Stimulated activated CD4-positive, alpha-beta T cell treated with anti-CD3 and anti-CD28 coated beads, Interleukin-2, amount 100 ng/mL, for 48 hours (primary cell): ENCODE measurements at places on chromosomes 16 and 17.

DNA sequence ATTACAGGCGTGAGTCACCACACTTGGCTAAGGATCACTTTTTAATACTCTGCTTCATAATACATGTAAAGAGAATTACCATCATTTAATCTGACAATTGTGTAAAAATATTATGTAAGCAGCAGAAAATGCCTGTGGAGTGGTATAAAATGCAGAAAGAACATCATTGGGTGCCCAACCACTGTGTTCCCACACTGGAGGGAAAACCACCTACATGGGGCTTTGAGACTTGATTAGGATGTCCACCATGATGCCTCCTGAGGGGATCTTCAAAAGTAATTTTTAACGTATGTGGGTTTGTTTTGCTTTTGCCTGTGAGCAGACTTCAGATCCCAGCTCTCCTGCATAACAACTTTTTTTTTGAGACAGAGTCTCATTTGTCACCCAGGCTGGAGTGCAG is 18.8 kb downstream of the CFAP97D1 start:
- no peak for DNase-seq

- DNase-seq: no peak
Observed at GRCh38 chr17:4444782-4445473, 11.2 kb downstream of the SPNS3 start.

- DNase-seq: no peak
Observed at GRCh38 chr16:30523768-30524574, 2.4 kb downstream of the ZNF768 start.

DNA sequence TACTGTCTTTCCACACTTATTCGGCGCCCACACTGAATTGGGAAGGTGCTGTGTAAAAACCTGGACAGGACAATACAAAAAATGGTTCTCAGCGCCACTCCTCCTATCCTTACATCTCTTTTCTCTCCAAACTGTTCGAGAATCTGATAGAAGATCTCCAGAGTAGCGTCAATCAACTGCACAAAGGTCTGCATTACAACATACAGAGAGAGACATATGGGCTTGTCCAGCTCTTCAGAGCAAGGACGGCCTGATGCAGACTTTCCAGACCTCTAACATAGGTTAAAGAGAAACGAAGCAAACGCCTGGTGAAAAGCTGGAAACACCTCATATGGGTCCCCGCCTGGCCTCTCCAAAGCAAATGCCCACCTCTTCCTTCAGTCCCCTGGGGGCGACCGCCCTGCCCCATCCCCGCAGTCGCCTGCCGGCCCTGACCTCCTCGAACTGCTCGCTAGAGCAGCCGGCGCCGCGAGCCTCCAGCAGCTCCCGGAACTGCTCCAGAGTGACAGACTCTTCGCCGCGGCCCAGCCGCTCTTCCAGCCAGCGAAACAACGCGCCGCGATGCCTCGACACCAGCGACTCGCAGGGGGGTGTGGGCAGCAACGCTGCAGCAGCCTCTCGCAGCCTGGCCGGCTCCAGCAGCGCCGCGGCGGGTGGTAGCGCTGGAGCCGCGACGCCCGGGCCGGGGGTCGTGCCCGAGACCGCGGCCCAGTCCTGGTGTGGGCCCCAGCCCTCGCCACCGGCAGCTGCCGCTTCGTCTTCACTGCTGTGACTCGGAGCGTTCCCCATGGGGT is 526 bp downstream of the ZZEF1 start:
- DNase-seq: no peak

DNA sequence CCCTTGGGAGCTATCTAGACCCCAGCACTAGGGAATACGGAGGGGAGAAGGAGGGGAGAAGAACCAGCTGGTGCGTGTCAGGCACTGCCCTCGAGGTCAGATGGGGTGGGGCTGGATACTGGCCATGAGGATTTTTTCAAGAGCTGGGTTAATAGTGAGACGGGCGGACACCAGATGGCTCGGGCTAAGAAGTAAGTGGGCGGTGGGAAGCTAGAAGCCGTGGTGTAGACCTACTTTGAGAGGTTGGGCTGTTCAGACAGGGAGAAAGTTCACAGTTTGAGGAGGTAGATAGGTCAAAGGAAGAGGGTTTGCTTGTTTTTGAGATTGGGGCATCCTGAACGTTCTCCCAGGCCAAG is 303.8 kb downstream of the SEC14L1 start:
- DNase-seq: no peak

DNA sequence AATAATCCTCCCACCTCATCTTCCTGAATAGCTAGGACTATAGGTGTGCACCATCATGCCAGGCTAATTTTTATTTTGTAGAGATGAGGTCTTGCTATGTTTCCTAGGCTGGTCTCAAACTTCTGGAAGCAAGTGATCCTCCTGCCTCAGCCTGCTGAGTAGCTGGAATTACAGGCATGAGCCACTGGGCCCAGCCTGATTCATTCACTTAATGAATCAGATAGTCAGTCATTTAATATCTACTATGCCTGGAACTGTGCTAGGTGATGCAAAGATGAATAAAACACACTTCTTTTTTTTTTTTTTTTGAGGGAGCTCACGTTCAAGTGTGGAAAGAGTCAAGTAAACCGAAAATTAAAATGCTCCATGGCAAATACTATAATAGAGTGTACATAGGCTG is 39.4 kb downstream of the EFCAB13 start:
- no peak for DNase-seq

GRCh38 chr17:75503976-75504346 is 11.4 kb downstream of the CASKIN2 start:
- DNase-seq: no peak

GRCh38 chr17:73777131-73777449 is 132.8 kb upstream of the SDK2 start:
- no peak for DNase-seq

- no peak for DNase-seq
Observed at GRCh38 chr17:3977387-3977786, 13.2 kb upstream of the ATP2A3 start.

- no peak for DNase-seq
Observed at GRCh38 chr17:194828-195602, 13.6 kb upstream of the DOC2B start.

DNA sequence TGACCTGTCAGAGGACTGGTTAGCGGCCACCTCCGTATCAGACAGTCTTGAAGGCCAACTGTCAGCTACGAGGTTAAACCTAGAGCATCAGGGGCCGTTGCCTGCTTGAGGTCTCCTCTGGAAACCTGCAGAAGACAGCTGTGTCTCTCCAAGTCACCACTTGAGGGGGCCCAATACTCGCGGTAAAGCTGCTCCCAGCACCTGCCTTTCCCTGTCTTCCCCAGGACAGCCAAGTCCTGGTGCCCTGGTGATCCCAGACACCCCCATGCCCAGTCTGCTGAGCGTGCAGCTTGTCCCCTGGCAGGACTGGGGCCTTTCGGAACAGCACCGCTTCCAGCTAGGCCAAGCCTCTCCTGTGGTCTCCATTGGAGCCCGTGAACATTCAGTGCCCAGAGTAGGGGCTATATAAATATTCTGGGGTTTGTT is 80.1 kb downstream of the DNAH17 start:
- DNase-seq: peak; percentile 45

- no peak for DNase-seq
Observed at GRCh38 chr17:70121126-70121525, 46.1 kb downstream of the KCNJ16 start.

DNA sequence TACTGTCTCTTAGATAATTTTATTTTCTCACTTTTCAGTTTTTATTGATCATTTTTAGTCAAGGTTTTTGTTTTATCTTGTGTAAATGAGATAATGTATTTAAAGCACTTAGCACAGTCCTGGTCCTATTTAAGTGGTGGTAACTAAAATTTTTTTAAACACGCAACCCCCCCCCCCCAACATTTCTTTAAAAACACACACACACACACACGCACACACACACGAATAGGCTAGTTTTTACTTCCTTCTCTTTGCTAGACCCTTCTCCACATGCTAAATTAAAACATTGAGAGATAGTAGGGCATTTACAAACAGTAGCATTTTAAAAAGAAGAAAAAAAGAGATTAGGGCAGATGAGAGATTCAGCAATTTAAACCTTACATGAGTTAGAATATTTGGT is 5.0 kb downstream of the NFATC3 start:
- no peak for DNase-seq

DNA sequence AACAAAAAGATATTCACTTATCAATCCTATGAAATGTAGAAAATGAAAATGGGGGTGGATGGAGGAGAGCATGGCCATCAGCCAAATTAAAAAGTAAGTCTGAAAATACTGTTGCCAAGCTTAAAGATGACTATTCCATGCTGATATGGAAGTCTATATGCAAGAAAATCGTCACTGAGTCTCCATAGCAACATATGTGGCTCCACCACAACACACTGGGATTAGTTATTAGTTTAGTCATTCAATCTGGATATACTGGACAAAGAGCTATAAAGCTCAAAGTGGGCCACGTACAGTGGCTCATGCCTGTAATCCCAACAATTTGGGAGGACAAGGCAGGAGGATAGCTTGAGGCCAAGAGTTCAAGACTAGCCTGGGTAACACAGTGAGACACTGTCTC is 24.7 kb upstream of the PSMD7 start:
- DNase-seq: no peak

DNA sequence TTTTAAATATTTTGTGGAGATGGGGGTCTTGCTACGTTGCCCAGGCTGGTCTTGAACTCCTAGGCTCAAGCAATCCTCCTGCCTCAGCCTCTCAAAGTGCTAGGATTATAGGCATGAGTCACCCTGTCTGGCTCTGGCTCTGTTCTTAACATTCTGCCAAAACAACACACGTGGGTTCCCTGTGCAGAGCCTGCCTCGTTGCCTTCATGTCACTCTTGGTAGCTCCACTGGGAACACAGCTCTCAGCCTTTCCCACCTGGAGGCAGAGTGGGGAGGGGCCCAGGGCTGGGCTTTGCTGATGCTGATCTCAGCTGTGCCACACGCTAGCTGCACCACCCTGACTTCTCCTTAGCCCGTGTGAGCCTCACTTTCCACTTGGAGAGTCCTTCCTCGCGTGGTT is 19.3 kb downstream of the CRISPLD2 start:
- DNase-seq: no peak

GRCh38 chr16:10245002-10245401 is 62.8 kb upstream of the GRIN2A start:
- no peak for DNase-seq

GRCh38 chr17:73430165-73430680 is 118.4 kb upstream of the CDC42EP4 start:
- DNase-seq: no peak

- no peak for DNase-seq
Observed at GRCh38 chr16:24986512-24987303, 28.5 kb downstream of the ARHGAP17 start.

GRCh38 chr16:30409125-30410060 is 2.0 kb downstream of the ZNF771 start:
- peak; percentile 96 for DNase-seq

DNA sequence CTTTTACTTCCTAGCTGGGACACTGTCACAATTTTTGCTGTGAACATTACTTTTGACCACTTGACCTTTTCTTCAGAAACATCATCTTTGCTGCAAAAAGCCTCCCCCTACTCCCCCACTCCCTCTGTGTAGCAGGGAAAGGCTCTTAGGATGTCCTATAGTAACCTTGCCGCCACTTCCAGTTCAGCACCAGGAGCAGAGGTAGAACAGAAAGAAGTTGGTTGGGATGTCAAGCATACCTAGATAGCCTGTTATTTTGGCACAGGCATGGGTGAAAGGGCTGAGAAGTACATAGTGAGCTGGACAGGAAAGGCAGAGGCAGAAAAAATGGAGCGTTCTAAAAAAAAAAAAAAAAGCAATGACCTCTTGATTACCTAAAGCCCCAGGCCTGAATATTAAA is 31.3 kb downstream of the SMIM36 start:
- no peak for DNase-seq

- peak; percentile 16 for DNase-seq
Observed at GRCh38 chr16:81004646-81005353, 1.9 kb downstream of the CMC2 start.

DNA sequence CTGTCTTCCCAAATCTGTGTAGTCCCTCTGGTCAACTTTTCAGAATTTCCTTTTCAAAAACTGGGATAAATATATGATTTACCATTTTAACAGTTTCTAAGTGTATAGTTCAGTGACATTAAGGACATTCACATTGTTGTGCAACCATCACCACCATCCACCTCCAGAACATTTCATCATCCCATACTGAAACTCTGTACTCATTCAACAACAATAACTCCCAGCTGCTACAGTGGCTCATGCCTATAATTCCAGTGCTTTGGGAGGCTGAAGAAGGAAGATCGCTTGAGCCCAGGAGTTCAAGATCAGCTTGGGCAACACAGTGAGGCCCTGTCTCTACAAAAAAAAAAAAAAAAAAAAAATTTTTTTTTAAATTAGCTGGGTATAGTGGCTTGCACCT is 131.0 kb downstream of the AATF start:
- DNase-seq: no peak

- no peak for DNase-seq
Observed at GRCh38 chr16:53081032-53081424, 26.2 kb downstream of the CHD9 start.

DNA sequence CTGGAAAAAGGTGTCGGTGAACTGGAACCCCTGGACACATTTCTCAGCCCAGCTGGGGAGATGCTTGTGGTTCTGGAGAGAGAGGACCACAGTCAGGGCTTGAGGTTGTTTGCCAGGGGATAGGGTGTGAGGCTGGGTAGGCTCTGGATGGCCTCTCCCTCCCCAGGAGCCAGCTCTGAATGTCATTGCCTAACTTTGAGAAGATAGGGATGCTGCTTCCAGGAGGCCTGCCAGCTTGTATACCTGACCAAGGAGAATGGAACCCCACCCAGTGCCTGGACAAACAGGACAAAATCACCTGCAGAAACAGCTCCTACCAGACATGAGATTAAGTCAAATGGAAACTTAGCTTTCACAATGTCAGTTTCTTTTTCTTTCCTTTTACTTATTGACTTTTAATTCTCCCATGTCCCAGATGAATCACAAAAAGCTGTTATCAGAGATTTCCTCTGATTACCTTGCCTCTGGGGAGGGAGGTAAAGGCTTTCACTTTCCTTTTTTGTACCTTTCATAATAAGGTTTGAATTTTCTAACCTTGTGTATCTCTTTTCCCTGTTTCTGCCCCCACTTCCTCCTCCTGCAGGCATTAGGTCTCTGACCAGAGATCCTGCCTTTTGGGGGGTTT is 29.8 kb upstream of the PLLP start:
- DNase-seq: no peak

GRCh38 chr16:1775846-1776671 is 3.1 kb upstream of the MRPS34 start:
- DNase-seq: no peak

GRCh38 chr17:81306898-81307510 is 11.9 kb upstream of the SLC38A10 start:
- no peak for DNase-seq

- no peak for DNase-seq
Observed at GRCh38 chr17:66557200-66557599, 254.8 kb downstream of the PRKCA start.

DNA sequence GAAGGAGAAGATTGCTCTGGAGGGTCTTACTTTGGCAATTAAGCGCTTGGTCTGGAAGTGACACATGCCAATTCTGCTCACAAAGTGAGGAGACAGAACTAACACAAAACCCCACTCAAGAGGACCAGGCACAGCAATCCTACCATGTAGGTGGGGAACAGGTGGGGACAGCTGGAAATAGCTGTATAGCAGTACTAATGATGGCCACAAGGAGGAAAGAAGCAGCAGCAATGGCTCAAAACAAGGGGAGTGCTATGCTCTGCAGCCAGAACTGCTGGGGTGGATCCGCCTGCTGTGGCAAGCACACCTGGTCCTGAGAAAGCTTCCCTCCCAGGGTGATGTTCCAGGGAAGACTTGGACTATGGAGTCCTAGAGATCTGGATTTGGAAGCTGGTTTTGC is 17.0 kb upstream of the TMEM132E start:
- no peak for DNase-seq

- no peak for DNase-seq
Observed at GRCh38 chr17:68505951-68506350, 6.3 kb upstream of the PRKAR1A start.
